ENCODE measurements at places on chromosomes 7 and 10. TPM values are rescaled to one million over a fixed set of nuclear protein-coding genes. Genes with fewer than 3 reads are reported as not detected.

The TMEM236 gene
- total RNA-seq: 0.09 TPM

- peaks cover 2% of the 10 kb centered on the region for H3K4me1 ChIP-seq
- DNase-seq: no peak
- H3K36me3 ChIP-seq: no peaks in the 10 kb centered on the region
- no peaks in the 10 kb centered on the region for H3K27me3 ChIP-seq
- H3K4me3 ChIP-seq: no peak overlapping the region
- H3K27ac ChIP-seq: no peak overlapping the region
These were observed 308.4 kb upstream of the KLF6 start for GRCh38 chr10:4093438-4093837.

The GNG11 gene
- 2.4 TPM for total RNA-seq

The GPR22 gene
- not detected for total RNA-seq

The CXCL12 gene
- total RNA-seq: not detected

The ZNF804B gene
- total RNA-seq: not detected

GRCh38 chr7:33764752-33765451, 140.4 kb upstream of the BMPER start:
- H3K4me3 ChIP-seq: no peak overlapping the region
- H3K36me3 ChIP-seq: no peaks in the 10 kb centered on the region
- DNase-seq: no peak
- no peak overlapping the region for H3K27ac ChIP-seq

The PNLIPRP1 gene
- total RNA-seq: not detected

- H3K4me3 ChIP-seq: no peak overlapping the region
- peaks cover 6% of the 10 kb centered on the region for H3K4me1 ChIP-seq
- no peaks in the 10 kb centered on the region for H3K27me3 ChIP-seq
- peaks cover 47% of the 10 kb centered on the region for H3K36me3 ChIP-seq
- no peak for DNase-seq
These were observed 74.0 kb downstream of the CDK13 start for GRCh38 chr7:40024048-40024447.

- H3K27ac ChIP-seq: no peak overlapping the region
- H3K4me3 ChIP-seq: no peak overlapping the region
- no peaks in the 10 kb centered on the region for H3K36me3 ChIP-seq
- no peaks in the 10 kb centered on the region for H3K4me1 ChIP-seq
These were observed 70.9 kb downstream of the MBL2 start for GRCh38 chr10:52701647-52702046.

DNA sequence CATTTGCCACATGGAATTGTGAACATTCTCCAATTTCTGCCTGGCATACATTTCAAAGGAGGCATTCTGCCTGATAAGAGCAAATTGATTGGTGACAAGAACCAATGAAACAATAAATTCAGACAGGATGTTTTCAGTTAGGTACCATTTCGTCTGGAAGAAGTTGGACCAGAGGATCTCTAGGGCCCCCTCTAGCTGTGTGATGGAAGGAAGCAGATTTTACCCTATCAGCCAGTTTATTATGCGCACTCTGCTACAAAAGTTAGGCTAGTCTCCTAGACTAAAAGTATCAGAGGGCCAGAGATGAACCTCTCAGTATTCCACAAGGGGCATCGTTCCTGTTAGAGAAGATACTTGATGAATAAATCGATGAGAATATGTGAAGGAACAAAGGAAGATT, 118.0 kb downstream of the BUB3 start:
- peaks cover 22% of the 10 kb centered on the region for H3K27me3 ChIP-seq
- H3K27ac ChIP-seq: no peak overlapping the region
- no peak overlapping the region for H3K4me3 ChIP-seq
- no peaks in the 10 kb centered on the region for H3K4me1 ChIP-seq
- DNase-seq: no peak
- H3K36me3 ChIP-seq: no peaks in the 10 kb centered on the region

The GPER1 gene
- 3.0 TPM for total RNA-seq

DNA sequence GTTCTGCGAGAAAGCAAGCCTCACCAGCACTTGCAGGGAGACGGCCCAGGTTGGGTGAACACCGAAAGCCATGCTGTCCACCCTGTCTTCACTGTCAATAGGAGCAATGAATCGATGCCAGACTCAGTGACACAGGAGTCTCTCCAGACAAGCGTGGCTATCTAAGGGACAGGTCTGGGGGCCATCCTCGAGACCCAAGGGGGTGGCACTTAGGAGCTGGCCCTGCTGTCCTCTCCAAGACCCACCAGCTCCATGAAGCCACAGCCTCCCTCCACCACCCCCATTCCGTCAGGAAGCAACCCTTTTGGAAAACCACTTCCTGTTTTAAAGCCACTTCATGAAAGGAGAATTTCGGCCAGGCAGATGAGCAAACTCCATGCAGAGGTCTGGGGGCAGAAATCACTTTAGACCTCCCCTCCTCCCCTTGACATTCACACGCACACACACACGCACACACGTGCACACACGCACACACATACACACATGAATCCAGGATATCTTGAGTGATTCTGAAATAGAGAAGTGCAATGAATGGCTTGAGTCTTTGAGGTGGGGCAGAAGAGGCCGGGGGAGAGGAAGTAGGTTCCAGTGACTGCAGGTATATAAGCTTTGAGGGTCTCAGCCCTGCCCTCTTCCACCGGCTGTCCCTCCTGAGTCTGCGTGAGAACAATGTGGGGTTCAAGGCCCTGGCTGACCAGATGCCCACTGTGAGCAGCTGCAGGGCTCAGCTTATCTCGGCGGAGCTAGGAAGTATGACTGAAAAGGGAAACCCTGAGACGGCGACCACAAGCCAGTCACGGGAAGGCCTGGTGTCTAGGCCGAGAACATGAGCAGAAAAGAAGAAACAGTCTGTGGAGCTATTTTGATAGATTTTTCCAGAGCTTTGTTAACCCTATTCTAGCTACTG, 25.0 kb downstream of the RGS10 start:
- peaks cover 18% of the 10 kb centered on the region for H3K36me3 ChIP-seq
- peak overlapping the region; percentile 94 for H3K27ac ChIP-seq
- peak overlapping the region; percentile 67 for H3K4me3 ChIP-seq
- H3K27me3 ChIP-seq: no peaks in the 10 kb centered on the region
- H3K4me1 ChIP-seq: peaks cover 34% of the 10 kb centered on the region

DNA sequence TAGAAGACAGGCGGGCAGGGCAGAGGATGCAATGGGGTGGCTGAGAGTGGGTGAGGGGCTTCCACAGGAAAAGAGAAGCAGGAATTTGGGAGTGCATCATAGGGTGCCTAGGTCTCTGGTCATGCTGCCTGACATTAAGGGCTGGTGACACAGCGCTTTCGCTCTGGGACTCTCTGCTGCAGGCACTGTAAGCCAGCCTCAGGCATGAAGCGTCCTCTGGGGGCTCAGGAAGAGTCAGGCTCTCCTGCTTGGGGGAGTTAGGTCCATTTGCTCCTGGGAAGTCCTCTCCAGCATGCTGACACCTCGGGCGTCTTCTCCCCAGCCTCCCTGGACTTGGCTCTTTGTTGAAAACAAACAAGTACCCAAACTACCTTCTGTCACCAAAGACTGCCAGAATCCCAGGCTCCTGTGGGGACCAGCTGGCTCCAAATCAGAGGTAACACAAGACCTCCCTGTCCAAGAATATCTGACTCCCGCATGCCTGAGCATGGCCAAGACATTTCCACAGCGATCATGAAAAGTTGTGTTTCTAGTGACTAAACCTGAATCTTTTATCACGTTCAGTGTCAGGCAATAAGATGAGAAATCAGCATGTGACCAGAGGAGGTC, 55.4 kb downstream of the GPR26 start:
- peaks cover 4% of the 10 kb centered on the region for H3K27me3 ChIP-seq
- no peak overlapping the region for H3K4me3 ChIP-seq
- no peak for DNase-seq
- H3K27ac ChIP-seq: no peak overlapping the region
- H3K4me1 ChIP-seq: no peaks in the 10 kb centered on the region
- H3K36me3 ChIP-seq: no peaks in the 10 kb centered on the region

- no peak overlapping the region for H3K27ac ChIP-seq
- peaks cover 8% of the 10 kb centered on the region for H3K27me3 ChIP-seq
- H3K4me3 ChIP-seq: no peak overlapping the region
- no peaks in the 10 kb centered on the region for H3K36me3 ChIP-seq
- no peak for DNase-seq
These were observed 2.0 kb upstream of the OPALIN start for GRCh38 chr10:96360766-96361165.

The SPDYE2 gene
- total RNA-seq: not detected

The CCDC146 gene
- 3.5 TPM for total RNA-seq

GRCh38 chr7:140247559-140247958, 70.8 kb upstream of the KDM7A start:
- no peak overlapping the region for H3K27ac ChIP-seq
- H3K4me1 ChIP-seq: peaks cover 8% of the 10 kb centered on the region
- no peaks in the 10 kb centered on the region for H3K36me3 ChIP-seq

The SRRM3 gene
- not detected for total RNA-seq

GRCh38 chr7:55206235-55207029, 158.7 kb upstream of the LANCL2 start:
- H3K27ac ChIP-seq: no peak overlapping the region
- DNase-seq: no peak
- no peaks in the 10 kb centered on the region for H3K4me1 ChIP-seq
- no peaks in the 10 kb centered on the region for H3K36me3 ChIP-seq

- no peak for DNase-seq
- H3K27ac ChIP-seq: no peak overlapping the region
- no peaks in the 10 kb centered on the region for H3K27me3 ChIP-seq
- no peak overlapping the region for H3K4me3 ChIP-seq
These were observed 39.0 kb downstream of the SVIL start for GRCh38 chr10:29595636-29596225.

The NAT16 gene
- total RNA-seq: not detected

GRCh38 chr10:50991456-50992355, 82.6 kb upstream of the PRKG1 start:
- DNase-seq: no peak
- peaks cover 9% of the 10 kb centered on the region for H3K4me1 ChIP-seq
- peak overlapping the region; percentile 50 for H3K4me3 ChIP-seq
- peaks cover 36% of the 10 kb centered on the region for H3K27me3 ChIP-seq
- no peak overlapping the region for H3K27ac ChIP-seq

The SEMA3D gene
- total RNA-seq: not detected

The ZCWPW1 gene
- total RNA-seq: 10.8 TPM

The PKD2L1 gene
- not detected for total RNA-seq

The NRCAM gene
- 2.2 TPM for total RNA-seq

The SLC26A3 gene
- not detected for total RNA-seq

GRCh38 chr10:128008521-128009250, 101.8 kb downstream of the PTPRE start:
- H3K36me3 ChIP-seq: no peaks in the 10 kb centered on the region
- H3K4me3 ChIP-seq: no peak overlapping the region
- H3K27me3 ChIP-seq: peaks cover 16% of the 10 kb centered on the region
- H3K4me1 ChIP-seq: peaks cover 9% of the 10 kb centered on the region

The MYO3A gene
- 1.1 TPM for total RNA-seq

- no peak for DNase-seq
- peak overlapping the region; percentile 32 for H3K4me3 ChIP-seq
- peaks cover 11% of the 10 kb centered on the region for H3K36me3 ChIP-seq
- no peaks in the 10 kb centered on the region for H3K27me3 ChIP-seq
- H3K27ac ChIP-seq: peak overlapping the region; percentile 94
These were observed 1.7 kb upstream of the CCM2 start for GRCh38 chr7:44998153-44998871.

The PNLIPRP3 gene
- not detected for total RNA-seq

The PHKG1 gene
- total RNA-seq: 2.0 TPM

GRCh38 chr7:29043576-29043975, 85.4 kb upstream of the TRIL start:
- peaks cover 7% of the 10 kb centered on the region for H3K27me3 ChIP-seq
- H3K4me1 ChIP-seq: no peaks in the 10 kb centered on the region
- no peaks in the 10 kb centered on the region for H3K36me3 ChIP-seq
- DNase-seq: no peak
- H3K4me3 ChIP-seq: no peak overlapping the region
- no peak overlapping the region for H3K27ac ChIP-seq

The HOXA3 gene
- total RNA-seq: not detected

The SLC13A1 gene
- not detected for total RNA-seq
